ENCODE measurements at places on chromosomes 16 and 17.

DNA sequence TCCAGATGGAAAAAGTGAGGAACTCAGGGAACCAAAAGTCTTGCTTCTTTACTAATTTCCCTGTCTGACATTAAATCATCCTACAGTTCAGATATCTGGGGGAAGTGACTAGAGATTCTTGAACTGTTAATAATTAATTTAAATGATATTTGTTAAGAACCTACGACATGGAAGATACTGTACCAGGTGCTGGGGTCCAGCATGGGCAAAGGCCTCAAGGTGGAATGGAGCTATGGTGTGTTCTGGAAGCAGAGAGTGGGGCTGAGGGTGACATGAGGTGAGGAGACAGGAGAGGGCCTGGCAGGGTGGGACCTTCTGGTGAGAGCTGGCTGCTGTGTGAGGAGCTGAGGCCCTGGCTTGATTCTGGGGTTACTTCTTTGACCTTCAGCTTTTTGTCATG lies 6.0 kb upstream of the CCL2 start:
- no peaks in the 10 kb centered on the region for H3K27me3 ChIP-seq
- H3K4me3 ChIP-seq = no peak overlapping the region
- DNase-seq = no peak
- no peaks in the 10 kb centered on the region for H3K36me3 ChIP-seq

DNA sequence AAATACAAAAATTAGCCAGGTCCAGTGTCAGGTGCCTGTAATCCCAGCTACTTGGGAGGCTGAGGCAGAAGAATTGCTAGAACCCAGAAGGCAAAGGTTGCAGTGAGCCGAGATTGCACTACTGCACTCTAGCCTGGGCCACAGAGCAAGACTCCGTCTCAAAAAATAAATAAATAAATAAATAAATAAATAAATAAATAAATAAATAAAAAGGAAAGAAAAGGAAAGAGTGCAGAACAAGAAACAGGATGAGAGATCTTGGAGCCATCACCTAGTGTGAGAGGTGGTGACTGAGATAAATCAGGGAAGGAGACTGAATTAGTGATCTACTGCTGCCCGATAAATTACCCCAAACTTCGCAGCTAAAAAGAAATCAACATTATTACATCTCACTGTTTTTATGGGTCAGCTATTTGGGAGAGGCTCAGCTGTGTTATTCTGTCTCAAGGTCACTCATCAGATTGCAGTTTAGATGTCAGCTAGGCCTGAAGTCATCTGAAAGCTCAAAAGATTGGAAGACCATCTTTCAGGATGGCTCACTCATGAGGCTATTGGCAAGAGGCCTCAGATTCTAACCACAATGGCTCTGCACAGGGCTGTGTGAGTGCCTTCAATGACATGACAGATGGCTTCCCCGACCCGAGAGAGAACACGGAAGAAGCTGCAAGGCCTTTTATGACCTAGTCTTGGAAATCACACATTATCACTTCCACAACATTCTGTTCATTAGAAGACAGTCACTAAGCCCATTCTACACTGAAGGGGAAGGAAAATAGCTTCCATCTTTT lies 66.4 kb downstream of the CMC2 start:
- H3K36me3 ChIP-seq = no peaks in the 10 kb centered on the region
- no peak overlapping the region for H3K4me3 ChIP-seq
- no peak overlapping the region for H3K27ac ChIP-seq
- no peak for DNase-seq

DNA sequence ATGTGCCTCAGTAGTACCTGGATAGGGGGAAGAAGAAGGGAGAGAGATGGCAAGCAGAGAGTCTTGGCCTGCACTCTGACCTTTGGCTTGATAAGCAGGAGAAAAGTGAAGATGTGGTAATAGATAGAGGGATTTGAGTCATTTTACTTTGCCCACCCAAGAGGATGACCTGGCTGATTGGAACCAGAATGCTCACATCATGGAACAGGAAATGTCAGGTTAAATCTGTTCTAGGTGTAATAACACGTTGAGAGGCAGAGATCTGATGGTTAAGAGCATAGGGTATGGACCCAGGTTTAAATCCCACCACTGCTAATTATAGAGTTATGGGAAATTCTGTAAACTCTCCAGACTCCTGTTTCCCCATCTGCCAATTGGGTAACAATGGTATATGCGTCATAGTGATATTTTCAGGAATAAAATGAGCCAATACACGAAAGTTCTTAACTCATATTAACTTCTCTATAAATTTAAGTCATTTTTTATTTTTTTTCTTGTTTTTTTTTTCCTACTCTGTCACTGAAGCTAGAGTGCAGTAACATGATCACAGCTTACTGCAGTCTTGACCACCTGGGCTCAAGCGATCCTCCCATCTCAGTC lies 8.1 kb upstream of the CCL18 start:
- no peaks in the 10 kb centered on the region for H3K27me3 ChIP-seq
- no peak overlapping the region for H3K27ac ChIP-seq
- H3K4me1 ChIP-seq = no peaks in the 10 kb centered on the region
- no peak for DNase-seq
- H3K4me3 ChIP-seq = no peak overlapping the region

- no peaks in the 10 kb centered on the region for H3K27me3 ChIP-seq
- H3K4me1 ChIP-seq = no peaks in the 10 kb centered on the region
- peaks cover 6% of the 10 kb centered on the region for H3K36me3 ChIP-seq
Measured at GRCh38 chr17:9942885-9943284, 37.8 kb upstream of the RCVRN start.

DNA sequence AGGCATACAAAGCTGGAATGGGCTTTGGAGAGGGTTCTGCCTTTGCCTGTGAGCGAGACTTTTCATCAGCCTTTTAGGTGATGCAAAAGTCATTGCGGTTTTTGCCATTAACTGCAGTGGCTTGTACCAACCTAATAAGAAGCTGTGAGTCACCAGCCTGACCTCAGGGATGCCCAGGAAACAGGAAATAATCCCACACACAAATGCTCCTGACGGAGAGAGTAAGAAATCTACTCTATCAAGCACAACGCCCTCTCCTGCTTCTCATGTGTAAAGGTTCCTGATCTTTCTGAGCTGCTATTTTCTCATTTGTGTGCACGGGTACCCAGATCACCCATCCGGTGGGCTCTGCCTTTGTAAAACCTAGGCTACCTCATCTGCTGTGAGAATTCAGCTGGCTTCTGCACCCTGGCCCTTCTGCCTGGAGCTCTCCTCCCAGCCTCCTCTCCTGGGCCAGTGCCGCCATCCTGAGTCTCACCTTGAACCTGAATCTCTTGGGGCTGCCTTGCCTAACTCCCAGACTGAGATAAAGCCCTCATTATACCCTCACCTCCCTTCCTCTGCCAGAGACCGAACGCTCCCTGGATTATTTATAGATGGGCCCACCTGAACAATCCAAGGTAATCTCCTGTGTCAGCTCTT lies 299.7 kb downstream of the C16orf95 start:
- H3K27me3 ChIP-seq = no peaks in the 10 kb centered on the region
- no peak for DNase-seq
- no peaks in the 10 kb centered on the region for H3K4me1 ChIP-seq

DNA sequence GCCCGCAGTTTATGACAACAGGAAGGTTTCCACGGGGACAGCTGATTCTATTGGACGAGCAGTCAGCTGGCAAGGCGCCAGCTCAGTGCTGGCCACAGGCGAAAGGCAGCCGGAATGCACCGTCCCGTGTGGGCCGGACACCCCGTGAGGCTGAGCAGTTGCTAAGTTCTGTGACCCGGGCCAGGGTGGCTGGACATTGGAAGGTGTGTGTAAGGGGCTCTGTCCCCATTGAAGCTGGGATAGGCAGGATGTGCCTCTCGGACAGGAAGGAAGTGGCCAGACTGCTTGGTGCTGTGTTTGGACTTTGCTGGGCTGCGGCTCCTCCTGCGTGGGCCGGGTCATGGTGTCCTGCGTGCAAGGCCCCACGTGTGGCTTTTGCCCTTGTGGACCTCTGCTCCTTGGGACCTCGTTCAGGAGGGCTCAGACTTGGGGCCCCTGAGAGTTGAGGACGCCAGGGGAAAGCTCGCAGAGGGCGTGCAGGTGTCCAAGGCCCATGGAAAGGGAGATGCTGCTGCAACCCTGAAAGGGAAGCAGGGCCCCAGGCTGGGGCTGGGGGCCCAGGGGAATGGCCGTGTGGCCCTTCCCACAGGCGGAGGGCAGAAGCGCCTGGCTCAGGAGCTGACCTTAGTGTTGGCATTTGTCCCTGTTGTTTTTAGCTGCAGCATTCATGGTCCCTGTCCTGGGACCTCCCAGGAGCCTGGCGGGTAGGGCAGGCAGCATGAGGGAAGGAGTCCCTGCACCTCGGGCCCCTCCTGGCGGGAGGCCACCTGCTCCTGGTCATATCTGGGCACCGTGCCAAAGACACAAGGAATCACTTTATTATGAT lies 10.0 kb downstream of the BAIAP2 start:
- peak; percentile 71 for DNase-seq
- no peaks in the 10 kb centered on the region for H3K36me3 ChIP-seq
- H3K27me3 ChIP-seq = no peaks in the 10 kb centered on the region
- peak overlapping the region; percentile 87 for H3K27ac ChIP-seq
- H3K4me1 ChIP-seq = no peaks in the 10 kb centered on the region

DNA sequence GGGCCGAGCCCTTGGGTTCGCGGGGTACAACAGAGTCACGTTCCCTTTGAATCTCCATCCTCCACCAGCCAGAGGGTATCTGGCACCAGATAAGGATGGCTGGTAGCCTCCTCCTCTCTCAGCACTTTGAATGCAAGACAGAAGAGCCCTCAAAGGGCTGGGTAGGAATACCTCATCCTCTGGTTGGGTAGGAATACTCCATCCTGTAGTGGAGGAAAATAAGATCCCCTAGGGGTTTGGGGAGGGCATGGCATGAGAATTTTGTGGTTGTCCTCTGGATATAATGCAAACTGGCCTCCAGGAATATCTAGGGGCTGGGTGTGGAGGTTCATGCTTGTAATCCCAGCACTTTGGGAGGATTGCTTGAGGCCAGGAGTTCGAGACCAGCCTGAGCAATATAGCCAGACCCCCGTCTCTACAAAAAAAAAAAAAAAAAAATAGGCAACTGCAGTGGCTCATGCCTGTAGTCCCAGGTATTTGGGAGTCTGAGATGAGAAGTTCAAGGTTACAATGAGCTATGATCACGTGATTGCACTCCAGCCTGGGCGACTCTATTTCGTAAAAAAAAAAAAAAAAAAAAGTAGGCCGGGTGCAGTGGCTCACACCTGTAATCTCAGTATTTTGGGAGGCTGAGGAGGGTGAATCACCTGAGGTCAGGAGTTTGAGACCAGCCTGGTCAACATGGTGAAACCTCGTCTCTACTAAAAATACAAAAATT lies 2.7 kb downstream of the IGFBP4 start:
- peaks cover 65% of the 10 kb centered on the region for H3K4me1 ChIP-seq
- H3K27me3 ChIP-seq = no peaks in the 10 kb centered on the region
- H3K27ac ChIP-seq = peak overlapping the region; percentile 95
- no peaks in the 10 kb centered on the region for H3K36me3 ChIP-seq
- H3K4me3 ChIP-seq = peak overlapping the region; percentile 77
- no peak for DNase-seq

- no peak for DNase-seq
- H3K27ac ChIP-seq = no peak overlapping the region
- H3K4me1 ChIP-seq = no peaks in the 10 kb centered on the region
- H3K36me3 ChIP-seq = no peaks in the 10 kb centered on the region
Measured at GRCh38 chr16:75909746-75910145, 183.5 kb upstream of the CPHXL start.

GRCh38 chr17:58414596-58414997 lies 2.7 kb downstream of the RNF43 start:
- H3K36me3 ChIP-seq = no peaks in the 10 kb centered on the region
- no peak for DNase-seq
- H3K27me3 ChIP-seq = no peaks in the 10 kb centered on the region
- H3K4me3 ChIP-seq = no peak overlapping the region
- H3K27ac ChIP-seq = no peak overlapping the region

GRCh38 chr17:69581061-69581961 lies 166.8 kb downstream of the MAP2K6 start:
- no peak for DNase-seq
- no peak overlapping the region for H3K4me3 ChIP-seq

DNA sequence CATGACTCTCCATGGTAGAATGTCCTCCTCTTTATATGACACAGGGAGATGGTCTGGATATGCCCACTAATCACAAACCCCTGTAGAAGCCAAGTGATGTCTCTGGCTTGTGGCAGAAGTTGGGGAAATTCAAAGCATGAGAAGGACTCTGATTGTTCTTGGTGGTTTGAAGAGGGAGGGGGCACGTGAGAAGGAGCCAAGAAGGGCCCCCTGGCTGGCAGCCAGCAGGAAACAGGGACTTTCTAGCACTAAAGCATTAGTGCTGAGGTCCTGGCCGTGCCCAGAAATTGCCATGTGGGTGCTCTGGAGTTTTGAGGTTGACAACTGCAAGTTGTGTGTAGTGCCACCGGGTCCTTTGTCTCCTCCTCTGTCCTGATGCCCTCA lies 199.9 kb downstream of the LGALS9B start:
- no peaks in the 10 kb centered on the region for H3K27me3 ChIP-seq
- H3K36me3 ChIP-seq = no peaks in the 10 kb centered on the region
- DNase-seq = no peak
- no peak overlapping the region for H3K4me3 ChIP-seq
- H3K27ac ChIP-seq = no peak overlapping the region

- no peaks in the 10 kb centered on the region for H3K4me1 ChIP-seq
- no peaks in the 10 kb centered on the region for H3K36me3 ChIP-seq
- no peak overlapping the region for H3K4me3 ChIP-seq
- no peak overlapping the region for H3K27ac ChIP-seq
- no peaks in the 10 kb centered on the region for H3K27me3 ChIP-seq
Measured at GRCh38 chr17:3697103-3697476, 1.1 kb upstream of the P2RX5 start.

- H3K4me3 ChIP-seq = no peak overlapping the region
- no peaks in the 10 kb centered on the region for H3K4me1 ChIP-seq
- no peaks in the 10 kb centered on the region for H3K27me3 ChIP-seq
- no peak overlapping the region for H3K27ac ChIP-seq
- no peaks in the 10 kb centered on the region for H3K36me3 ChIP-seq
Measured at GRCh38 chr17:210402-210801, 29.0 kb upstream of the DOC2B start.

DNA sequence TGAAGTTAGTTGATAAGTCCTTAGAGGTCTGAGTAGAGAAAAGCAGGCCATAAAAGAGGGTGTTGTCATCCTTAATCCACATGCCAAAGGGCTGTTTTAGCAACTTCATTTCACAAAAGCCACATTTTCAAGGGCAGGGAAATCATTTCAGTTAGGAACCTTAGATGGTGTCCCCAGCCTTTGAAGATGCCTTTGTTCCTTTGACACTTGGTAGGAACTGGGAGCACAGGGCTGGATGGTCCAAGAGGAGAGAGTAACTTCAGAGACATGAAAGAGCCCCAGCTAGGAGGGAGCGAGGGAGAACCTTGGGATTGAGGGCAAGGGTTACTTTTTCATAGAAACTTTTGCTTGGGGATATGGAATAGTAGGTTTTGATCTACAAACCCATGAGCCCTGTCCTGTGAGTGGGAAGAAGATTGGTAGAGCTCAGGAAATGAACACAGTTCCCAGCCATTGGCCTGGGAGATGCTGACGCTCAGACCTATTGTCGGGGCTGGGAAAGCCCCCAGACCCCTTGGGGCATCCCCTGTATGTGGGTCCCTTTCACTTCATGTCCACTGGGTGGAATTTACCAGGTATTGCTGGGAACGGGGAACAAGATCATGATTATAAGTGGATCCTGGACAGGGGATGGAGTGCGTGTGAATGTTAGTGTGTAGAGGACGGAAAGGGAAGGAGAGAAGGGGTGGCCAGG lies 18.9 kb downstream of the MSI2 start:
- DNase-seq = no peak
- H3K4me3 ChIP-seq = no peak overlapping the region
- H3K27ac ChIP-seq = no peak overlapping the region
- H3K36me3 ChIP-seq = peaks cover 4% of the 10 kb centered on the region

GRCh38 chr16:24255456-24256371 lies at the start of gene CACNG3:
CACNG3 (plus strand) TSS chr16:24256335; CDS start chr16:24256755, 420 bp downstream.
- H3K27ac ChIP-seq = no peak within 1 kb of the TSS
- no peak for DNase-seq
- H3K27me3 ChIP-seq = no peaks in the 10 kb centered on the region
- H3K4me3 ChIP-seq = no peak within 1 kb of the TSS
- no peaks in the 10 kb centered on the region for H3K36me3 ChIP-seq
